ENCODE measurements at places on chromosomes 1 and 21.

DNA sequence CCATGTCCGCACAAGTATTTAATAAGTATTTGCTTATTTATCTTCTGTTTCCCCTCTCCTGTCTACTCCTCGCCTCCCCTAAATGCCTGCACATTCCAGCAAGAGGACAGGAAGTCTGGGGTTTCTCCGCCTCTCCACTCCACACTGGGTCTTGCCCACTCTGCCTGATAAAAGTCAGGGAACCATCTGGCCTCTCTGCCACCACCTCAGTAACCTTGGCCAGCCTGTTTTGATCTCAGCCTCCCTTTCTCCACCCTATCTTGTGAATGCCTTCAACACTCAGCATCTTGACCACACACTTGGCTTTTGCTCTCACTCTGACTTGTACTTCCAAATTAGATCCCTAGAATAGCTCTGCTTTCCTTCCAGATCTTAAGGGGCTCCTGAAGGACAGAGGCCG is 165.3 kb upstream of the UBE2U start:
- no peak for DNase-seq

DNA sequence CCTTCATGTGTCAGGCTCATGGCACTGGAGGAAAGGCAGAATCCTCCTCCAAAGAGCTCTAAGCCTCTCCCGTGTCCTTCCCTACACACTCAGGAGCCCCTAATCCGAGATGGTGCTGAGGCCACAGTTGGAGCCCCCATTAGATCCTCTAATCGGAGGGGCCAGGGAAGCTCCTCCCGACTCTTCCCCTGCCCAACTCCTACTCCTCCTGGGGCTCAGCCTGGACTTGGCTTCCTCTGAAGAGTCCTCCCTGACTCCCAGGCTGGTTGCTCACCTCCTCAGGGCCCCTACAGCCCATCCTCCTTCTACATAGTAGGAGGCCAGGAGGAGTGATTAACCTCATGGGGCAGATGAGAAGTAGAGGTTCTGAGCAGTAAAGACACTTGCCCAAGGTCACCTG is 21.3 kb upstream of the CDCP2 start:
- no peak for DNase-seq

DNA sequence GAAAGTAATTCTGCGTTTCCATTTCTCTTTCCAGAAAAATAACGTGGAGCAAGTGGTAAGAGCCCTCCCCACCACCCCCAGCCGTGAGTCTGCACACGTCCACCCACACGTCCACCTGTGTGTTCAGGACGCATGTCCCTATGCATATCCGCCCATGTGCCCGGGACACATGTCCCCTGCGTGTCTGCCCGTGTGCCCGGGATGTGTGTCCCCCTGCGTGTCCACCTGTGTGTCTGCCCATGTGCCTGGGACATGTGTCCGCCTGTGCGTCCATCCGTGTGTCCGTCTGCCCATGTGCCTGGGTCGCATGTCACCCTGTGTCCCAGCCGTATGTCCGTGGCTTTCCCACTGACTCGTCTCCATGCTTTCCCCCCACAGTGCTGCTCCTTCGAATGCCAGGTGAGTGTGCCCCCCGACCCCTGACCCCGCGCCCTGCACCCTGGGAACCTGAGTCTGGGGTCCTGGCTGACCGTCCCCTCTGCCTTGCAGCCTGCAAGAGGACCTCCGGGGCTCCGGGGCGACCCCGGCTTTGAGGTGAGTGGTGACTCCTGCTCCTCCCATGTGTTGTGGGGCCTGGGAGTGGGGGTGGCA is 5.6 kb downstream of the COL6A1 start:
- no peak for DNase-seq

GRCh38 chr1:207070811-207071210 is 17.7 kb downstream of the PFKFB2 start:
- no peak for DNase-seq

DNA sequence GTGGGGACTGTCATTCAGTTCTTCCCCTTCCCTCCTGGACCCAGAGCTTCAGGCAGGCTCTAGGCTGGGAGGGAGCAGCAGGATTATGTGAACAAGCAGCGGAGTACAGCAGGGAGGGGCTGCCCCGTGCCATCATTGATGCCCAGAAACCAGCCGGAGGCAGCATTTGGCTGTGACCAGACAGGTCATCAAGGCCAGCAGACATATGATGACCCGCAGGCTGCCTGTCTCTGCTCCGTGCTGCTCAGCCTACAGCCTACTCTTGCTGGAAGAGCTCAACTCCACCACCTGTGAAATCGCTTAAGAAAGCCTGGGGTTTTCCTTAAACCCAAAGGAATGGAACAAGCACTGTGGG is 4.9 kb downstream of the KLHL21 start:
- DNase-seq = no peak

GRCh38 chr1:6802893-6803292 is 17.6 kb downstream of the CAMTA1 start:
- DNase-seq = no peak

- no peak for DNase-seq
Observed at GRCh38 chr1:91799863-91800262, 86.1 kb downstream of the TGFBR3 start.

All from activated CD4-positive, alpha-beta T cell treated with anti-CD3 and anti-CD28 coated beads, Interleukin-2, amount 50 U/mL, for 24 hours (primary cell).